Stimulated activated CD8-positive, alpha-beta memory T cell treated with anti-CD3 and anti-CD28 coated beads, Interleukin-15, amount 100 ng/mL, for 4 hours (primary cell): ENCODE measurements at places on chromosomes 12 and 14.

- DNase-seq, result no peak
These were observed 45.2 kb upstream of the ISM2 start for GRCh38 chr14:77543637-77544334.

DNA sequence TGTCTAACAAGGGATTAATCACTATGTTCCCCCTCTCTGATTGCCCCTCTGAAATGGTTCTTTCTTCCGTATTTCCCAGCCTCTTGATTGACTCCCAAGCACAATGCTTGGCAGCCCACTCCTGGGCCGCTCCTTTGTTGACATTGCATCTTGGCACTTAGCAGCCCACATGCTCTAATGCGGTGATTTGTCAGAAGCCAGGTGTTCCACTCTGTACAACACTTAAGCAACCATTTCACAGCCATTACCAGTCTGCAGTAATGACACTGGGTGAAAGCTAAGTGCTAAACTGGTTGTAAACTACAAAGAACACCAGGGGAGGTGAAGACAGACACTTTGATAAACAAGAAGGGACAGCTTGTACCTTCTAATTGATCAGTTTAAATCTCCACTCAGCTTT is 353.5 kb downstream of the TMEM132D start:
- DNase-seq, result no peak

- DNase-seq, result no peak
These were observed 710.4 kb upstream of the FLRT2 start for GRCh38 chr14:84819528-84819927.

GRCh38 chr12:128819293-128820144 is 4.2 kb downstream of the SLC15A4 start:
- no peak for DNase-seq

DNA sequence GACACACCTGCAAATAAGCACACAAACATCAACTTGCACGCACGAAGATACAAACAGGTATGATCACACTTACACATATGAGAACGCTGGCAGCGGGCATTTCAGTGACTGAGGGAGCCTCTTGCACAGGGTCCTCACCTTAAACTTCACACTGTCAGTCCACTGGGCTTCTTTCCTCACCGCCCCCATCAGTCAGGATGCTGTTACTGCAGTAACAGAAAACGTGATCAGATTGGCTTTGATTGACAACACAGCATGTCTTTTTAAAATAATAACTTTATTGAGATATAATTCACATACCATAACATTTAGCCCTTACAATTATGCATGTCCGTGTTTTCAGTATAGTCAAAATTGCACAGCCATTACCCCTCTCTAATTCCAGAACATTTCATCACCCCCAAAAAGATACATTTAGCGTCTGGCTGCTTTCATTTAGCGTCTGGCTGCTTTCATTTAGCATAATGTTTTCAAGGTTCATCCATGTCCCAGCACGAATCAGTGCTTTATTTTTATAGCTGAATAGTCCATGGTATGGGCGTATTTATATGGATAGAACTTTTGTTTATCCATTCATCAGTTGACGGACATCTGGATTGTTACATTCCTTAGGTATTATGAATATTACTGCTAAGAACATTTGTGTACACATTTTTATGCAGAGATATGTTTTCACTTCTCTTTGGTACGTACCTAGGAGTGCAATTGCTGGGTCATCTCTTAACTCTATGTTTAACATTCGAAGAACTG is 8.4 kb downstream of the CCDC197 start:
- DNase-seq, result no peak

DNA sequence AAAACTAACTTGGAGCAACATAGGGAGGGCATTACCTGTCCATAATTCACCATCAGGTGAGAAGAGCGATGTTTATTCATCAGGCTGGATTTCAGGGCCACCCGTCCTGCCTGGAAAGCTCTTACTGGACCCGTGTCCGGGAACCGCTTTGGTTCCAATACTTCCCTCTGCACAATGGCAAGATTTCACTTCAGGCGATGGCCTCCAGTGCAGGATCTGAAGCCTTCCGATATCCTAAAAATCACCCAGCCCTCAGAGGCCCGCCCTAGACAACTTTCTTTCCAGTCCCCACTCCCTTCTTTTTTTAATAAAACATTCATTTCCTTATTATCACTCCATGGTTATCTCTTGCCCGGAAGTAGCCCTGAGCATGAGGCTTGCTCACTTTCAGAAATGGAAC is 92.5 kb downstream of the BCL11B start:
- DNase-seq, result no peak

GRCh38 chr14:61803755-61804154 is 41.5 kb downstream of the SNAPC1 start:
- no peak for DNase-seq

GRCh38 chr14:101028971-101029667 is 125.6 kb upstream of the RTL1 start:
- no peak for DNase-seq

DNA sequence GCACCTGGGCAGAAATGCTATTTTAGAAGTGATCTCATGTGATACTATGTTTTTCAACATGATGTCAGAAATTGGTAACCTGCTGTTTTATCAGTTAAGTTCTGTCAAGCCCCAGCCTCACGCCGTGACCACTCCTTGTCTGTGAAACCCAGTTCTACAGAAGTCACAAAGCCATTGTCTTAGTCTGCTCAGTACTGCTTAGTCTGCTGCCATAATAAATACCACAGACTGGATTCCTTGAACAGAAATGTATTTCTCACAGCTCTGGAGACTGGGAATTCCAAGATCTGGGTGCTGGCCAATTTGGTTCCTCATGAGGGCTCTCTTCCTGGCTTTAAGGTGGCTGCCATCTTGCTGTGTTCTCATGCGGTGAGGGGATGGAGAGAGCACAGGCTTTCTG is 176.9 kb downstream of the PRKCH start:
- DNase-seq, result no peak

DNA sequence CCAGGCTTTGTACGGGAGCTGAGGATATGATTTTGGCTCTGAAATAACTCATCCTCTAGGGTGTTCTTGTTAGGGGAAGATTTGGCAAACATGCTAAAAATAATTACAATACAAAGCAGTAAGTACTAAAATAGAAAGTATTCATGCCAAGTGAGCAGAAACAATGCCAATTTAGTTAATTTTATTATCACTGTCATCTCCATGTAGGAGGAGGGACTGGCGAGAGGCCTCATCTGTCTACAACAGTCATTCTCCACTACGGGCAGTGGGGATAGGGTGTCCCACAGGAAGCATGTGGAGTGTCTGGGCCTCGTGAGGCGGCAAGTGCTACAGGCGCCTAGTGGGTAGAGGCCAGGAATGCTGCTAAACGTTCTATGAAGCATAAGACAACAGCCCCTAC is 3.3 kb downstream of the ISM2 start:
- no peak for DNase-seq

DNA sequence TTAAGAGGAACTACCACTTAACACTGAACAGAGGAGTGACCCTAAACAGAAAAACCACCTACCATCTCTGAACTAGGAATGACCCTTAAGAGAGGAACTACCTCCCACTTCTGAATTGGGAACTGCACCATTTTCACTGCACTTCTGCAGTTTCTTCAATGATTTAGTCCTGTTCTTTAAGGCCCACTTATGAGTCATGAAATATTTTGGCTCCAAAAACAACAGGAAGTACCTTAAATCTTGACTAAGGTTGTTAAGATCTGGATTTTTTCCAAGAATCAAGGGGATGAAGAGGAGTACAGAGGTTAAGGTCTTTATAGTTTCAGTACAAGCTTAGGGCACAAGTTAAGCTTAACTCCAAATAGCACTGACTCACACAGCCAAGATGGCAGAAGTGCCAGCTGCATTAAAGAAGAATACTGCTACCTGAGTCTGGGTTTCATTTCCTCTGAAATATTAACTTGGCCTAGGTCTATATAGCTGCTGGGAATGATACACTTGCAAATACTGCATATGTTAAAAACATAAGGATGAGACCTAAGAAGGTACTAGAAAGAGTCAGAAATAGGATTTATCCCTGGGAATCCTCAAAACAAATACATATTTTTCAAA is 4.2 kb downstream of the NPC2 start:
- no peak for DNase-seq

DNA sequence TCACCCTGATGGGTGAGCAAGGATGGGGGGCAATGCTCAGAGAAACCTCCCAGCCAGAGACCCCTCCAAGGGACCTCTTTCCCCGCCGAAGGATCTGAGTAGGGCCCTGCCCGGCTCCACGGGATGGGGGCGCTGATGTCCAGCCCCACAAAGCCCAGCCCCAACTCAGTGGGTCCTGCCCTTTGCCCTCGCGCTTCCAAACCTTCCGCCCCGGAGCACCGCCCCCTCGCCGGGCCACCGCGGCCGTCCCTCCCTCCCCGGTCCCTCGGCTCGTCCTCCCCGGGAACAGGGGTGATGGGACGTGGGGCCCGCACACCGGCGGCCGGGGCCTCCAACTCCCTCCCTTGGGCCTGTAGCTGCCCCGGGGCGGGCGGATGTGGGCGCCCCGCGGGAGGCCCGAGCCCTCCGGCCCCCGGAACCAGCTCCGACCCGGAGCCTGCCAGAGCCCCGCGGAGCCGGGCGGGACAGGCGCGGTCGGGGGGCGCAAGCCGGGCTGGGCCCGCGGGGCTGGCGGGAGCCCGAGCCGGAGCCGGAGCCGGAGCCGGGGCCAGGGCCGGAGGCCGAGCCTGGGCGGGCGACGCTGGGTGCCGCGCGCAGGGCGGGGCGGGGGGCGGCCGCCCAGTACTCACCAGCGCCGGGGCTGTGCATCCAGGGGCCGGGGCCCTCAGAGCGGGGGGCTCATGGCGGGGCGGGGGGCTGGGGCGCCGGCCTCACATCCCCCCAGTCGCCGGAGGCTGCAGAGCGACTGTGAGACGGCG is 386 bp downstream of the HDAC7 start:
- DNase-seq, result no peak

DNA sequence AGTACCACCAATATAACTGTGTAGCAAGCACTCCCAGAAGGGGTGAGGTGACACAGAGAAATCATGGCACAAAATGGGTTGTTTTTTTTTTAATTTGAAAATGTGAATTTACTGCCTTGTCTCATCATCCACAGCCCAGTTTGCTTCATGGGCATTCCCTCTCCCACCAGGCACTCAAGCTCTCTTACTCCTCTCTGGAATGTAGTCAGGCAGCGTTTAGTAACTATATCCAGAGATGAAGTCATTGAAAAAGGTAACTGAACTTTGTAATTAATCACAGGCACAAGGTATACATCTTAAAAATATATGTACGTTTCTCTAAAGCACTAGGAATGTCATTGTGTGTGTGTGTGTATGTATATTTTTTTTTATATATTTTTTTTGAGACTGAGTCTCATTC is 91.4 kb downstream of the FAR2 start:
- DNase-seq, result no peak

- DNase-seq, result no peak
These were observed 245.5 kb downstream of the ATP23 start for GRCh38 chr12:58186914-58187313.

DNA sequence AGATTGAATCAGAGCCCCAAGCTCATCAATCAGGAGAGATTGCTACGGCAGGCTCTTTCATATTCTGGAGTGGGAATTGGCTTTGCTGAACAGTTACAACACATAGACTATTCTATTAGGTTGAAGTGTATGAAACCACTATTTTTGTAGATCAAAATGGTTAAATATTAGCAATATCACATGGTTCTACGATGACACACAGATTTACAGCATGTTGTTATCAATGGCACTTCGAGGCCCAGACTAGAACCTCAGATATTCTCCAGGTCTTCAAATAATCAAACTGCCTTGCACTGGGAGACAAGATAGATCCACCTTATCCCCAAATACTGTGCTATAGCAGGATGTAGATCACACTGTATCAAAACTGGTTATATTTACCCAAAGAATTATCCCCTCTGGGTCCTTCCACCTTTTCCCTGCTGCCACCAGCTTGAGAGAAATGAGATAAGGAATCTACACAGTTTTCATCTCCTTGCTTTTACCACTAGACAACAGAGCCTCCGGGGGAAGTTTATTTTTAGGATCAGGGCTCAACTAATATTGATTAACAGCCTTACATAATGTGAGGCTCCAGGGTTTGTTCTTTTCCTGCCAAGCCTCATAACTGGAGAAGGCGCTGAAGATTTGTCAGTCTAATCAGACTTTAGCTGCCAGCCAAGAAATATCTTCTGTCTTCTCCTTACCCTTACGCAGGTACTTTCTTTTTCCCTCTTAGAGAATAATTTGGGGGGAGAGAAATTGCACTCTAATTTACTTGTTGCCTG is 507.1 kb downstream of the DIO2 start:
- no peak for DNase-seq

GRCh38 chr14:24613241-24613640 is 3.8 kb upstream of the GZMH start:
- DNase-seq, result no peak

GRCh38 chr12:68397566-68398158 is 65.5 kb upstream of the MDM1 start:
- no peak for DNase-seq

DNA sequence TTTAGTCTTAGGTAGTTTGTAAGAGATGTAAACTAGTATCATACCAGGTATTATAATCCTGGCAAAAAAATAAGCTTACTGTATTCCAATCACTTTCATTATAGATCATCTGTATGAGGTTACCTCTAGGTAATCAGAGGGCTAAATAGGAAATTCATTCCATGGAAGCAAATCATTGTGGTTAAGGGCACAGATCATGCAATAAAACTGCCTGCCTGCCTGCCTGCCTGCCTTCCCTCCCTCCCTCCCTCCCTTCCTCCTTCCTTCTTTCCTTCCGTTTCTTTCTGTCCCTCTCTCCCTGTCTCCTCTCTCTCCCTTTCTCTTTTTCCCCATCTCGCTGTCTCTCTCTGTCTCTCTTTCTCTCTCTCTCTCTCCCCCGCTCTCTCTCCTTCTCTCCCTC is 3.2 kb upstream of the CLEC9A start:
- no peak for DNase-seq

GRCh38 chr12:89875809-89876208 is 167.2 kb upstream of the ATP2B1 start:
- DNase-seq, result no peak

GRCh38 chr14:68278576-68279436 is 459.2 kb downstream of the RAD51B start:
- DNase-seq, result no peak

- no peak for DNase-seq
These were observed 33.5 kb upstream of the CCDC63 start for GRCh38 chr12:110813285-110813684.

DNA sequence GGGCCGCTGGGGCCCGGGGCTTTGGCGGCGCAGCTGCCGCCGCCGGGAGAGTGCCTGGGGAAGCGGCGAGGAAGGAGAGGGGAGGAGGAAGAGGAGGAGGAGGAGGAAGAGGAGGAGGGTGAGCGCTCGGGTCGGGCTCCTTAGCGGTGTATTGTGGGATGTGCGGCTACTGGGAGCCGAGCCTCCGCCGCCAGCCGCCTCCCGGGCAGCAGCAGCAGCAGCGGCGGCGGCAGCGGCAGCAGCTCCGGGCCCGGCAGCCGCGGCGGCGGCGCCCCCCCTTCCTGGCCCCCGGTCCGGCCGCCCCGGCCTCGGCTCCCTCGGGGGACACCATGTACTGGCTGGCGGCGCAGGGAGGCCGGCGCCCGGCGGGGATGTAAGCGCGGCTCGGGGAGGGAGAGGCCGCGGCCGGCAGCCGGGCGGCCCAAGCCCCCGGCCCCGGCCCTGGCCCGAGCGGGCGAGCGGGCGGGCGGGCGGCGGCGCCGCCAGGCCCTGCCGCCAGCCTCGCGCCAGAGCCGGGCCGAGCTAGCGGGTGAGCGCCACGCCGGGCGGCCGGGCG is at the start of gene SETD1B:
Gene SETD1B, plus strand, starts transcription at position 149 of the 556 bp plus-strand sequence. CDS start 729 bp downstream, outside the sequence.
- no peak for DNase-seq
